ENCODE measurements at places on chromosomes 1 and 21.
A peak's percentile ranks its signal among the peaks of the same experiment; 100 is the strongest.

GRCh38 chr1:233614743-233615521 is 1.0 kb downstream of the KCNK1 start:
- DNase-seq, result no peak

DNA sequence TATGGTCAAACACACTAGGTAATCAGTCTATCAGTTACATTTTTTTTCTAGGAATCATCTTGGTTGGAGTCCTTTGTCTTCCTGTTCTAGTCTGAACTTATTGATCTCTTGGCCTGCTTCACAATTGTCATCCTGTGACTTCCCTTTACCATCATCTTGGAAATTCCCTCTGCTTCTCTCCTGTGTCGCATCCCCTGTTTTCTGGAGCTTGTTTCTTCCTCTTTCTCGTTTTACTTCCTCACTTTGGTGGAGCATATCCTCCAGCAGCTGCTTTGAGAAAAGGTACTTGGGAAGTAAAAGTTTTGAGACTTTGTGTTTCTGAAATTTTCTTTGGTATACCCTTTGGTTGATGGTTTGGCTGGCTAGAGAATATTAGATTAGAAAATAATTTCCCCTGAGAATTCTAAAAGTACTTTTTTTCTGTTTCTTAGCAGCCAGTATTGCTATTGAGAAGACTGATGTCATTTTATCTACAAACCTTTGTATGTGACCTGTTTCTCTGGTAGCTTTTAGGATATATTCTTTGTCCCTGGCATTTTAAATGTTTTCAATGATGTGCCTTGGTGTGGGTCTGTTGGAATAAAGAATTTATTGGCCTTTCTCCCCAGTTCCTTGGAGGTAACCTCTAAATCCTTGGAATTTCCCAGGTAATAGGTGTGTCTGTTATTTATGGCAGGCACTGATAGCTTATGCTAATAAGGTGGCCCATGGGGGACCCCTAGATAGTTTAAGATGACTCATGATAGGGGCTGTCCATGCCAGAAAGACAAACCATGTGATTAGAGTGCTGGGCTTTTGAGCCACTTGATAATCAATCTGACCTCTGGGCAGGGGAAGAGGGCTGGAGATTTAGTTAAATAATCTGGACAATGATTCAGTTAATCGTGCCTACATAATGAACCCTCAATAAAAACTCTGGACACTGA is 6.1 kb upstream of the MYCL start:
- DNase-seq, result no peak

DNA sequence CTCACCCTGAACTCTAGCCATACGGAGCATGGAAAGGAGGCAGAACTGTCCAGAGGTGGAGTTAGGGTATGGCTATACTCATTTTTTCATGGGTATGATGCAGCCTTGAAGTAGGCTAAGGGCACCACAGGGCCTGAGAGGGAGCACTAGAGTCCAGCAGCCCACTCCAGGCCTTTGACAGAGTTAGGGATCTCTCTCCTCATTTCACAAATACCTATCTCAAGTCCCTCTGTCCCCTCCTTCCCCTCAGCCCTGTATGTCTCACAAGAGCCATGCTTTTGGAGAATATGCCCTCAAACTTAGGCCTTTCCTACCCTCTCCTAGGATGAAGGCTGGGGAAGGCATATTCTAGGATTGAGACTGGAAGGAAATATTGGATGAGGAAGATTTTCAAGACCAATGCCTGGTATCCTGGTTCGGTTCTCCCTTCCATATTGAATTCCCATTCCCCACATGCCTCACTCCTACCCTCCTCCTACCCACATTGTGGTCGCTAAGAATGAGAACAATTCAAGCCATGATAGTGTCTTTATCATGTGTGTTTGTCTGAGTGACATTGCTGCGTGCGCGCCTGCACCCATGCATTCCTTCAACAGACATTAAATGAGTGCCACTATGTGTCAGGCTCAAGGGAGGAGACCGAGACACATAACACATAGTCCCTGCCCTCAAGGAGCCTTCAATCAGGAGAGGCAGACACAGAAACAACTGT is 2.6 kb upstream of the NECTIN4 start:
- DNase-seq, result no peak

DNA sequence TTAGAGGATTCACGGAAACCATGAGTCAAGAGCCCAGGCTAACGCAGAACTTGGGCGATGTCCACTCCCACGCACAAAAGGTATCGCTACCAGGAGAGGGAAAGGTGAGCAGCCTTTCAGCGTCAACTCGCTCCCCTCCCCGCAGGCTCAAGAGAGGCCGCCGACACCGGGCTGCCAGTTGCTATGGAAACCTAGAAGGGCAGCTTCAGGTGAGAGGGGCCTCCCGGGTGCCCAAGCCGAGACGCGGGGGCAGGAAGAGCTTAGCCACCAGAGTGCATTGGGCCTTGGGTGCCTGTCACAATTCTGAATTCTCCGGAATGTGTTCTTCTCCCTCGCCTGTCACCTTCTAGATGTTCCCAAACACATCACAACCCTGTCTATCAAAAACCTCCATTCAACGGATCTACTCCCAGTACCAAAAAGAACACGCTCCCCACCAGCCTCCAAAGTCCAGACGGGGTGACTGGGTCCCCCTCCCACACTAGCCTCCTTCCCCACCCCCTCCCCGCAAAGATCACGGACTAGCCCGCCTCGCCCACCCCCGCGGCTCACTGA is 694 bp downstream of the MEAF6 start:
- DNase-seq, result peak; percentile 15

- DNase-seq, result no peak
These were observed 77.5 kb downstream of the RPAP2 start for GRCh38 chr1:92376345-92376744.

GRCh38 chr1:168656485-168656884 is 72.5 kb downstream of the DPT start:
- DNase-seq, result no peak

DNA sequence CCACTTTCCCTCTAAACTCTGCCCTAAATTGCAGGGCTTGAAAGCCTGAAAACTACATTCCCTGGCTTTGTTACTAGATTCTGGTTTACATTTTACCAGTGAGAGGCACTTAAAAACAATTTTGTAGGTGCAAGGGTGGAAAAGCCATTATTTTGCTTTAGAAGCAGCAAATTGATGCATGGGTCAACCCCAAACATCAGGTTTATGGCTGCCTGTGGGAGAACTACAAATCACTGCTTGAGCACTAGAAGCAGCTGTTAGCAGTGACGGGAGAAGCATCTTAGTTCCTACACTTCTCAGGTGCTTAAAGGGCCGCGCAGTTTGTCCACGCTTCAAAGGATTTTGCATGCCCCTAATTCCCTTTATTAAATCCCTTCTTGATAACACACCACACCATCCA is 417.2 kb downstream of the PCP4 start:
- no peak for DNase-seq

DNA sequence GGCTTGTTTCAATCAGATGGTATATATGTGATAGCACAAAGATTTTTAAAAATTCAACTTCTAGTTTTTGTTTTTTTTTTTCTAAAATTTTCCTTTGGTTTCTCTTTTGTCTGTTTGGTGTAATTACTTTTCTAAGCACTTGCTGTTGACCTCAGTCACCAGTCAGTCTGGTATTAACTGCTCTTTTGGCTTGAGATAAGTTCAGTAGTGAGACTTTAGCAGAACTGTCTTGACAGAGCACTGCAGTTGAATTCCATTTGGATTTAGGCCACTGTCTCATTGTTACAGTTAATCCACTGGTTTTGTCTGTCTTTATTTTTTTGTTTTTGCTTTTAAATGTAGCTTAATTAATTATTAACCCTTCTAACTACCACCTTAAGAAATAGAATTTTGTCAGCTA is 36.2 kb downstream of the OSBPL9 start:
- no peak for DNase-seq

DNA sequence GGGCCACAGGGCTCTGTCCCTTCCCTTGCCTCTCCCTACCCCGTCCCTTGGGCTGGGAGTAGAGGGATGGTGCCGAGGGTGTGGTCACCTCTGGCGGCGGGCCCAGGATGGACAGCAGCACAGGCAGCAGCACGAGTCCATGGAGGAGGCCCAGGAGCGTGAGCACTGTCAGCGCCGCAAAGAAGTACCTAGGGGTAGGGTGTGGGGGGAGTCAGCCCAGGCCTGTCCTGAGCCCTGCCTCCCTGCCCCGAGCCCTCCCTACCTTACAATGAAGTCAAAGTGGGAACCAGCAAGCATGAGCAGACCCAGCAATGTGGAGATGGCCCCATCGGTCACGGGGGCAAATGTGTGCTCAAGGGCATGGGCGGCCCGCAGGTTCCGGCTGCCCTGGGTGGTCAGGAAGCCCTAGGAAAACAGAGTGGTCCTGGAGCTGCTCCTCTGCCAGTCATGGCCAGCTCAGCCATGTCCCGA is 14.7 kb downstream of the BTBD19 start:
- no peak for DNase-seq

GRCh38 chr1:241330619-241331327 is 26.2 kb downstream of the RGS7 start:
- no peak for DNase-seq

DNA sequence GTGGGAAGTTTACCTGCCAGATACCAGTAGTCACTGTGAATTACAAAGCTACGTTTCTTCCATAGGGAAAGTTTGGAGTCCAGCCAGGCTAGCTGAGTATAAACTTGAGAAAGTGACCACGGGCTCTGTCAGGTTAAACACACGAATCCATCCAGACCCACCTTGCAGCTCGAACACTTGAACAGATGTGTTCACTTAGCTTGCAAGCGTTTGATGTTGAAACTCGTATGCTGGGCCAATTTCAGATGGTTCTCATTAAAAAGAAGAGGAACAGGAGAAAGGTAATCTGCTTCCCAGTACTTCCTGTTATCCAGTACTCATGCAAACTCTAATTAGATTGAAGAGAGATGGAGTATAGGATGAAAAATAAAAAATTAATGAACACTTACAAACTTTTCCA is 636.4 kb downstream of the SMYD3 start:
- DNase-seq, result no peak

DNA sequence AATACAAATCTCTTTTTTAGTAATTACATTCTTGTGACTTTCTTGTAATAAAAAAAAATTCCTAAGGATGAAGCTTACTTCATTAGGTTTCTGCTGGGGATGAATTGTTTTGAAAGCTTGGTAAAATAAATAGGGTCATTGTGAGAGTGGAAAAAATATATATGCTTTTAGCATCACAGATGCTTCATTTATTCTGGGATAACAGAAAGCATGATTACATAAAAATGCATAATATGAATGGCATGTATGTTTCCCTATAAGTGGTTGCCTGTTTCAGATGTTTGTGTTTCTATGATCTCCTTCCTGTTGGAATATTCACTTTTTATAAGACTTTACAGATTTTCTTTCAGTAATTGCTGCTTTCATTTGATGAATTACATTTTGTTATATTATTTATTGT is 42.3 kb downstream of the HMCN1 start:
- DNase-seq, result no peak

DNA sequence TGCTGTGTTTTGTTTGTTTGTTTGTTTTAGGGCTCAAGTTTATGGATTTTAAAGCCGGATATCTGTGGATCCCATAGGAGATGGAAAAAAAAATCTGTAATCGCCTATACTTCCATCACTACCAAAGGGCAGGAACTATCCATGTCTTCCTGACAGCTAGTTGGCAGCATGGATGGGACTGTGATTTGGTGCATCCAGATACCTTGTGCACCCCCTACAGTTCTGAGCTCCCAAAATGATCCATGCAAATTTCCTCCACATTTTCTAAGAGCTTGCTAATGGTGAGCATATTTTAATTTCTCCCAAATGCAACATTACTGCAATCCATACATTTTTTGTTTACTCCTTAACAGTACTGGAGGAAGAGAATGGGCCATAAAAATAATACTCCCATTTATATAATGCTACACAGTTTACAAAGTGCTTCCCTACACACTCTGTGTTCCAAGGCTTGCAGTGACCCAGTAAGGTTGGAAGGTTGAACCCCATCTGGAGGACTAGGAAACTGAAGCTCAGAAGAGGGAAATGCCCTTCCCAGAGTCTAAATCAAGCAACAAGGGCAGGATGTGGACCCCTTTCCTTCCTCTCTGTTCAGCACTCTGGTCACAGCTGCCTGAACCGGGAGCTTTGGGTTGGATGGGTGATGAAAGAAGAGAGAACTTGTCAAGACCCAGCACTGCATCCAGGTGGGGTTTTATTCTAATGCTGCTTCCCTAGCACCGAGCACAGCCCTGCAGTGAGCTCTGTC is 48.0 kb downstream of the CAPN8 start:
- DNase-seq, result no peak

GRCh38 chr1:205545001-205545919 is 40.8 kb downstream of the CDK18 start:
- DNase-seq, result no peak

DNA sequence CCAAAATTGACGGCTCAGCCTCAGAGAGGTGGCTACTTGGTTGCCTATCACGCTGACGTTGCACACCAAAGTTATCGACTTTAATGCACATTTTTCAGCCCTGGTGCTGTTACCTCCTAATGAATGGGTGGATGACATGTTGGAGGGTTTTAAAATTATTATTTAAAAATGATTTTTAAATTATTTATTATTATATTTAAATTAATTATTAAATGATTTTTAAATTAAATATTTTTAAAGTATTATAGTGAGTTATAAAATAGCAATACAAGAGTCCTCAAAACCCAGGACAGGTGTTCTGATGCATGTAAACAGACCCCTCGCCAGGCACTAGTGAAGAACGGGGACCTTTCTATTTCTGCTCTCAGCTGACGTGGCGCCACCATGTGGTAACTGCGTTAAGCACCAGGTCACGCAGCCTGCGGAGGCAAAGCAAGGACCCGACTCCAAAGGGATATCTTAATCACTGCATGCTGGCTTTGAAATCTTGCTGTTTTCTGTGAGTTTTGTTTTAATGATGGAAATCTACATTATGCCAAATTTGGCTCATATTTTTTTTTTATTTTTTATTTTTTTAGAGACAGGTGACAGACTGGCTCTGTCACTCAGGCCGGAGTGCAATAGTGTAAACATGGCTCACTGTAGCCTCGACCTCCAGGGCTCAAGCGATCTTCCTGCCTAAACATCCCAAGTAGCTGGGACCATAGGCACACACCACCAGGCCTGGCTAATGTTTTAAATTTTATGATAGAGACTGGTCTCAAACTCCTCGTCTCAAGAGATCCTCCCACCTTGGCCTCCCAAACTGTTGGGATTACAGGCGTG is 22.6 kb downstream of the CASP9 start:
- peak; percentile 19 for DNase-seq

GRCh38 chr1:45531873-45532272 is 10.2 kb upstream of the PRDX1 start:
- no peak for DNase-seq

GRCh38 chr21:15122241-15122640 is 57.4 kb upstream of the NRIP1 start:
- DNase-seq, result no peak

DNA sequence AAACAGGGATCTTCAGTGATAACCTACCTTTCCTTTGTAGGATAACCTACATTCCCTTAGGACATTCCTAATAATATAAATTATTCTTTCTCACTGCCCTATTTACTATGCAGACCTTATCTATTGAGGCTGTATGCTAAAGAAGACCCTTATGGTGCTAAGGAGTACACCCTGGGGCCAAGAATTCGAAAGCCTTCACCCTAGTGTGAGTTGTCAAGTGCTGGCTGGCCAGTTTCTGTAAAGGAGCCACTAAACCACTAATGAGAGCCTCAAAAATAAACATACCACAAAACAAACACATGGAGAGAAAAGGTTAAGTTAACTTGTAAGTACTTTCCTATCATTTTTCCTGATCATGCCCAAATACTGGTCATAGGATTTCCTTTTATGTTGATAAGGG is 315.0 kb upstream of the CAMK1G start:
- DNase-seq, result no peak

All from T follicular helper cell (primary cell).